A549 treated with RU486 at 1 μM for 4 hours (cell line): ENCODE measurements at places on chromosomes 7 and 10. TPM values are rescaled to one million over a fixed set of nuclear protein-coding genes. Genes with fewer than 3 reads are reported as not detected.

The ZNF804B gene
- total RNA-seq, result not detected in 5 replicates

The SFTPA1 gene
- total RNA-seq, result not detected in 5 replicates

The TAS2R5 gene
- total RNA-seq, result 0.26 to 0.72 TPM (median 0.38 TPM) in 5 replicates

The MLXIPL gene
- total RNA-seq, result 0.63 to 1.3 TPM (median 0.90 TPM) in 5 replicates

The ADAM22 gene
- 0.25 to 0.77 TPM (median 0.38 TPM) in 5 replicates for total RNA-seq
